T-helper 17 cell (primary cell): ENCODE measurements at places on chromosomes 7 and 10.

DNA sequence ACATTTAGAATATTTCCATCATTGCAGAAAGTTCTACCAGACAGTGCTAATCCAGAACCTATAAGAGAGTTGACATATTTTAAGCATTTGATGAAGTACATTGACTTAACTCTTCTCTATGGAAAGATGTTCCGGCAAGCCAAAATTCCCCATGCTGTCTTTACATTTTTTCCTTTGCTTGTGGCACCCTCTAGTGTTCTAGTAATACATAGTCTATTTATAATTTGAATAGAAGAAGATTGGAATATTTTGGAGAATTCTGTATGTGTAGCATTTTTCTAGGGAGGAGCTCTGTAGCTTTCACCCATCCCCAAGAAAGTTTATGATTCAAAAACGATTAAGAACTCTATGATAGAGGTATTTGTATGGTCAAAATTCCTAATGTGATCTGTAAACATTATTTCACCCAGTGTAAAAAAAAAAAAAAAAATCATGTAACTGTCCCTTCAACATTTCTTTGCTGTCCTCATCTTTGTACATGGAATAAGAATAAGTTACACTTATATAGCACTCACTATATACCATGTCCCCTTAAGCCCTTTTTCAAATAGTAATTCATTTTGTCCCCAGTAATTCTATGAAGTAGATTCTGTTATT is 33.2 kb downstream of the NRF1 start:
- DNase-seq: no peak

GRCh38 chr10:113820507-113820906 is 33.4 kb downstream of the DCLRE1A start:
- DNase-seq: no peak

DNA sequence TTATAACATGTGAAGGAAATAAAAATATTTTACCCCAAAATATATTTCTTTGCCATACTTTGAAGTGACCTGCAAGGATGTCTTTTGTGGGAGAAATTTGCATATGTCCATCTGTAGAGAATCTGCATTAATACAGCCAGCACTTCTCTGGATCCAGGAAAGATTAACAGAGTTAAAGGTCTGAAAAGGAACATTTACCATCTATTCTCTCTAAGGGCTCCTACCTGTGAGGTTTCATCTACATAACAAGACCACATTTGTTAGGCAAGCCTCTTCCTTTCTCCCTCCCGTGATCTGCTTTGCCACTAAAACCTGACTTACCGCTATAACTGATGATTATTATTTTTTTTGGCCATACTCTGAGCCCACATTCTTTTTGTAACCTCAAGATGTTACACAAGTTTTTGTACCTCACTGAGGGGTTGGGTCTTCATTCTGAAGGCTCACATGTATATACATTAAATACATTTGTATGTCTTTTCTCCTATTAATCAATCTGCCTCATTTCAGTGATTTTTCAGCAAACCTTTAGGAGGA is 129.4 kb downstream of the AKR1D1 start:
- DNase-seq: no peak

- DNase-seq: no peak
Measured at GRCh38 chr10:43827853-43828252, 179.2 kb upstream of the ZNF32 start.

DNA sequence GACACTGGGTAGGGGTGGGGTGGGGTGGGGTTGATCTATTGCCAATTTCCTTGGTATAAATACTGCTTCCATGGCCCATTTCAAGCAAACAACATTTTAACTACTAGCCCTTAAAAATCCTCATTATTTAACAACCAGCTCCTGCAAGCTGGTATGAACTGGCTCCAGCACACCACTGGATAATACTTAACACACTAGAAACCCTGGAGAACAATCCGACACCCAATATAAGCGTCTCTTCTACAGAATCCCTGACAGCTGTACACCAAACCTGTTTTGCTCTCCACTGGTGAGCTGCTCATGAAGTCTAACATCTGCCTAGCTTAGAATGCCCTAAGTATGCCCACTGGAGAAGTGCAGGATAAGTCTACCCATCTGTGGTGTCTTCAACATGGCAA is 116.8 kb downstream of the HIPK2 start:
- DNase-seq: no peak

DNA sequence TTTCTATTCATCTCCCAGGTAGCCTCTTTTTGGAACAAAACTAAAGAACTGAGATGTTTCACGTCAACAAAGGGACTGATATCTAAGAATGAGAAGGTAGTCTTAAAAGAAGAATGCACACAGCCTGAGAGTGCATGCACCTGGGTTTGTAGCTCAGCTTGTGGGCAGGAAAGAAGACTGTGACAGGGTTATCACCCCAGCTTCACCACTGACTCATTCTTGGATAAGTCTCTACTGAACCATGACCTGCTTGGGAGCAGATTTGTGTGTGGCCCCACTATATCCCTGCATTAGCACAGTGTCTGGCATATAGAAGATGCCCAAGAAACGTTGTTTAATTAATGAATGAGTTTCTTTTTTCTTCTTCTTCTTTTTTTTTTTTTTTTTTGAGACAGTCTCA is 187.5 kb downstream of the GPAM start:
- no peak for DNase-seq

- no peak for DNase-seq
Measured at GRCh38 chr7:132866144-132866531, 215.8 kb downstream of the CHCHD3 start.

DNA sequence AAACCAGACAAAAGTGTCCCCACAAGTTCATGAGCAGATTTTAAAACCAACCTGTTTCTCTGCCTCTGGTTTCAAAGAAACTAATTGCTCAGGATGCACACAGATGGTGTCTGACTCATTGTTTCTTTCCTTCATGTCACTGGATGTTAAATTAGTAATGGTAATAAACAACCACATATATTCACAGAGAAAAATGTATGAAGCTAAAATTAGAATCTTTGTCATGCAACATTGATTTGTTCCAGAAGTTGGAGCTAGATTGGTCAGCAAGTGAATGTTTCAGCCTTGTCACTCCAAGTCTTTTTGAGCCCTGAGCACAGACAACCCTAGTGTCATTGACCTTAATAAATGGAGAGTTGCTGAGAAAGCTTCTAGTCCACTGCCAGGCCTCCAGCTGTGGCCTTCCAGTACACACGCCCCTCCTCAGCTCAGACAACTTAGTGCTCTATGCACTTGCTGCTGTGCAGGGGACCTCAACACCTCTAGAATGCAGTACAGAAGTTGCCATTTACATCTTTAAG is 175.9 kb downstream of the CCDC71L start:
- DNase-seq: no peak

GRCh38 chr7:16071246-16071857 is 350.0 kb downstream of the CRPPA start:
- no peak for DNase-seq

GRCh38 chr10:5902511-5903274 is 12.7 kb downstream of the FBH1 start:
- no peak for DNase-seq

DNA sequence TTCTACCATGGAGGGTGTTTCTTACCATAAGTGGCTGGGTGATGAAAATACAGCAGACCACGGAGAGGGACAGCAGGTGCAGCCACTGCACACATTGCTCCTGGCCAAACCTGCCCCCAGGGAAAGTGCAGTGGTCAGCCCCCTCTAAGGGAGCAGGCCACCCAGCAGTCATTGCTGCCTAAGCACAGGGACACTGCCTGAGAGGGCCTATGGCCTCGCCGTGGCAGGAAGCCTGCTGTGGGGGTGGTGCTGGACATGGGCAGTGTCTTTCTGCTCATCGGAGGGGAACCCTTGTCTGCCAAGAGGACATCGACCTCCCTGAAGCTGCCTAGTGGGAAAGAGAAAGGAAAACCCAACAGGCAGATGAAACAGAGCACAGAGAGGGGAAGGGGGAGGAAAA is 118.3 kb downstream of the PKD1L1 start:
- DNase-seq: no peak

DNA sequence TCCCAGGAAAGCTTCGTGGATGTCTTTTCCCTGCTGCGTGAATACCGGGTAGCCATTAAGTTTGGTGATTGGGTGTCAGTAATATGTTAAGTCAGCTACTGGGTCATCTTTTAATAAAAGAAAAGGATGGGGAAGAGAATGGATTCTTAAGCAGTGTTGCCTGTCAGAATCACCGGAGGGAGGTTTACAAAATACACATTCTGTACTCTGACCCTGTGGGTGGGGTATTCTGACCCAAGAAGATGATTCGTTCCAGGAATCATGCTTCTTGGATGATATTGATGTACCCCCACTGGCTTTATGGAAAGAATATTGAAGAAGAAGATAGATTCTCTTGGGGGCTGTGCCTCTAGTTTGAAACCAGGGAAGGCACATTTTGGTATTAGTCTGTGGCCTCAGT is 18.3 kb downstream of the SGPL1 start:
- DNase-seq: no peak

DNA sequence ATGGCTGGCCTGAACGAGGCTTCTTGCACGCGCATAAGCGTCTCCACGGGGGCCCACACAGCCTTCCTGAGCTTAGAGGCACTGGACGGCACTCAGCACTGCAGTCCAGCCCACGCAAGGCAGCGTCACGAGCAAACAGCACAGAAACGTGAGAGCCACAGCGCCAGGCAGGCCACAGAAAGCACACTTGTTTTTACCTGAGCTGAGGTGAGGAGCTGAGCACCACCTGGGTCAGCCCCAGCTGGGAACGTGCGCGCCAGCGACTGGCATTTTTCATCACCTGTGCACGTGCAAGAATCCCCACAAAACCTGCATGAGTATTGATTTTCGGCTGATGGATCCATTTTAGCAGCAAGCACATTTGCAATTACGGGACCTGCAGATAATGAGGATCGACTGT is 26.7 kb downstream of the IQCE start:
- no peak for DNase-seq

DNA sequence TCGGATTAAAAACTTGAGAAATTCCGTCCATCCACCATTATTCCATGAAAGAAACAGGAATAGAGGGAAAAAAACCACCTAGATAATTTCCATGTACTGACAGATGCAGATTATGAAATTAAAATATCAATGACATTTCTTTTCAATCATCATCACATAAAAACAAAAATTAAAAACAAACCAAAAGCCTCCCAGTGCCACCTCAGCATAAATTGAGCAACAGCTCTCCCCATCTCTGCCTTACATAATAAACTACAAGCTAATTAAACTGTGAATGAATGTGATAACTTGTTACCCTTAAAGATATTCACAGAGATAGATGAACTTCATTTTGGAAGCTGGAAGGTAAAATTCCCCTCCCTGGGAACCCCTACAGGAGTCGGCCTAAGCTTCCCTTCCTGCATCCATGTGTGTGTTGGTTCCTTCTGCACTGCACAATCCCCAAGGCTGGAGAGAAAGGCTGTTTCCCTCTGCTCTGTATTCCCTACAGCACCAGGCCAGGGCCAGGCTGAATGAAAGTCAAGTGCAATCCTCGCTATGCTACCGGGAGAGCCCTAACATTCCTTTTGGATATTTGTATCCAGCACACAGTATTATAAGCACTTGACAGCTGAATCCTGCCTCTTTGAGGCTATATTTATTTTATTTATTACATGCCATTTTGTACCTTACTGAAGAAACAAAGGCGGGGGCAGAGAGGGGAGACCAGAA is 8.1 kb downstream of the CCDC6 start:
- no peak for DNase-seq

DNA sequence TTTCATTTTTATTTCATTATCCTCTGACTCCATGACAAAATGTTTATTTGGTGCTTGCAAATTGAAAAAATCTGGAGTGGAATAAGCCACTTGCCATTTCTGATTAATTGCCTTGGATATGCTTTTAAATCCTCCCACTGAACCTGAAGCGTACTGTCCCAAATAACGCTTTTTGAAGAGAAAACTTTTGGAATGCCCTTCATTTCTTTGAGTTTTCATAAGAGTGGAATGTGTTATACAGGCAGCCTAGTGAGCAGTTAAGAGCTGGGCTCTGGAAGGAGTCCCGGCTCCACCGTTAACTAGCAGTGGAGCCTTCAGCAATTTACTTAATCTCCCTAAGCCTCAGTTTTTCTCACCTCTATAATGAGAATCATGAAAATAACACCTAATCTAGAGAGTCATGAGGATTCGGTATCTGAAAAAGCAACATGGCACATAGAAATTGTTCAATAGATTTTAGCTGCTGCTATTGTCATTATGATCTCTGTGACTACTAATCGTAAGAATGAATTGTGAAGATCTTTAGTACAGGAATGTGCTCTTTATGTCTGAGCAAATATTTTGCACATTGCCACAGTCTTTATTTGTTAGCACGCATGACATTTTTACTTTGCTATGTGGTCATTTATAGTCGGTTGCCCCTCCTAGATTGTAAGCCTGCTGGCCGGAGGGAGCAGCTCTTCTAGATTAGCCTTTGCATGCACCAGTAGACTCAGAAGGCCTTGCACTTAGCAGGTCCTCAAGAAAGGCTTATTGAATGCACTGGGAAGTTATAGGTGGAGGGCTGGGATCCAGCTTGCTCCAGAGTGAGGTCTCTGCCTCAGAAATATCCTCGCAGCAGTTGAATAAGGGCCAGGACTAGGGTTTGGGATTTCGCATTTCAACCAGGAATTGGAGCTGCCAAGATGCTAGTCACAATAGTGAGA is 59.4 kb downstream of the PLCE1 start:
- DNase-seq: no peak

- DNase-seq: peak; percentile 67
Measured at GRCh38 chr10:119206603-119207365, 587 bp upstream of the GRK5 start.

GRCh38 chr10:76563286-76563685 is 1074.3 kb downstream of the KCNMA1 start:
- DNase-seq: no peak

GRCh38 chr7:103857435-103857834 is 132.0 kb downstream of the RELN start:
- no peak for DNase-seq

DNA sequence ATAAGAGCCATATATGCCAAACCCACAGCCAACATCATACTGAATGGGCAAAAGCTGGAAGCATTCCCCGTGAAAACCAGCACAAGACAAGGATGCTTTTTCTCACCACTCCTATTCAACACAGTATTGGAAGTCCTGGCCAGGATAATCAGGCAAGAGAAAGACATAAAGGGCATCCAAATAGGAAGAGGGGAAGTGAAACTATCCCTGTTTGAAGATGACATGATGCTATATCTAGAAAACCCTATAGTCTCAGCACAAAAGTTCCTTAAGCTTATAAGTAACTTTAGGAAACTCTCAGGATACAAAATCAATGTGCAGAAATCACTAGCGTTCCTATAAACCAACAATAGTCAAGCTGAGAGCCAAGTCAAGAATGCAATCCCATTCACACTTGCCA is 23.8 kb upstream of the STARD3NL start:
- DNase-seq: no peak

DNA sequence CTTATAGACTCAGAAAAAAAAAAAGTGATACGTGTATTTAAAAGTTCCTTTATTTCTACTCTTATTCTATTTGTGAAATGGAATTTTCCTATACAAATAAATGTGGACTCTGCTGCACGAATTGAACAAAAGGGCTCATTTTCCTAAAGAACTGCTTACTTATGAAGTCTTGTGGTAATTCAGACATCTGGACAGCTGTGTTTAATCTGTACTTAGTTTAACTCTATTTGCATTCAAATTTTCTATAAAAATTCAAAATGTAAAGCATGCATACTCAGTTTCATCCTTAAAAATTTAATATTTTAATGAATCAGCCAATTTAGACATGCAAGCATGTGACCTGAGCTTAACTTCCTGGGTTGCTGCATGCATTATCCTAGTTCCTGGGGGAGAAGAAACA is 118.0 kb upstream of the PCLO start:
- no peak for DNase-seq

GRCh38 chr7:143497008-143497795 is 19.5 kb downstream of the TAS2R41 start:
- DNase-seq: no peak
